ENCODE measurements at places on chromosomes 6 and 20.

GRCh38 chr6:109008054-109008453 is 86.6 kb downstream of the SESN1 start:
- DNase-seq = no peak

DNA sequence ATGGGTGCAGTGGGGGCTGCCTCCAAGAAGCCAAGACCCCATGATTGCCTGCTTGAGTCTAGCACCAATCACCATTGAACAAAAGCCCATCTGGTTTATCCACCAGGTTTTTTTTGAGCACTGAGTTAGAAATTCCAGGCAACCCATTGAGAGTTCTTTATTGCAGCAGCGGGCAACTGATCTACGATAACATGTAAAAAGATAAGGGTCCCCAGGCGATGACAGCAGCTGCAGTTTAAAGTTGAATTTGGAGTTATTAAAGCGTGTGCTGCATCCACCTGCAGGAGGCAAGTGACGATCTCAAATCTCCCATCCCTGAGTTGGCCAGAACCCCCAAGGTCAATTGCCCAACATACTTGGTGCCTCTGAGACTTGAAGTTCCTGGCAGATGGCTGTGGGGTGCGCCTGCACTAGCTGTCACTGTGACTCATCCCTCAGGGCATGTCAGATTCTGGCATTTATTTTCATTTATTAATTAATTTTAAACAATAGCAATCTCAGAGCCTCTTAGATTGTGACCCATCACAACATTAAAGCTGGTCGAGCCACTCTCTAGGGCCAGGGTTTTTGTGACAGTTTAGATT is 290.4 kb upstream of the SULF2 start:
- no peak for DNase-seq

GRCh38 chr6:45082091-45082490 is 246.0 kb upstream of the RUNX2 start:
- DNase-seq = no peak

GRCh38 chr20:24742436-24742835 is 206.6 kb upstream of the CST7 start:
- no peak for DNase-seq

DNA sequence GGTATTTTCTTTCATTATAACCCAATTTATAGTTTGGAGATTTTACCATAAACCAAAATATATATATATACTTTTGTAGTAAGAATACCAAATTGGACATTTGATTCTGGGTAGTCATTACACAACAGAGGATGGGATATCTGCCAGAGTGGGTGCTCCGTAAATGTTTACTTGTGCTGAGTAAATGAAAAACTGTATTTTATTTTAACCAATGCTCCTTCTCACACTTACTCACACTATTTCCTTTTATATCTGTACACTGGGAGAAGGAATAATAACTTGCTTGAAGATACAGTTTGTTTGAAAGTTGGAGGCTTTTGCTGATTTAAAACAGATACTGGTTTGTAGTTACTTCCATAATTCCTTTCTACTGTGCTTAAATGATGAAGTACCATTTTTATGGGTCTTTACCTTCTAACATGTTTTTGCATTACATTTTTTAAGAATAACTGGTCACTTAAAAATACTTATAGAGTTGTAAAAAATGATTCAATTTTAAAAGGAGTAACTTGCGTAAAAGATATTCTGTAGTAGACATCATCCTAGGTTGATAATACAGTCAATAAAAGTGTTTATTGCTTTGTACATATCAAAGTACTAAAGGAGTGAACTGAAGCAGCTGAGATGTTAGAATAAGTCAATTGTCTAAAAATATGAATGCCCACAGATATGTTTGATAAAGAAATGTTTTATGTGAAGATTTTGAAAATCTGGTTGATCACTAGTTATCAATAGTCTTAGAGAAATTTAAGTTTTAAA is 411.7 kb downstream of the UTRN start:
- DNase-seq = no peak

- DNase-seq = peak; percentile 23
Observed at GRCh38 chr6:26439151-26440125, 866 bp upstream of the BTN3A3 start.

DNA sequence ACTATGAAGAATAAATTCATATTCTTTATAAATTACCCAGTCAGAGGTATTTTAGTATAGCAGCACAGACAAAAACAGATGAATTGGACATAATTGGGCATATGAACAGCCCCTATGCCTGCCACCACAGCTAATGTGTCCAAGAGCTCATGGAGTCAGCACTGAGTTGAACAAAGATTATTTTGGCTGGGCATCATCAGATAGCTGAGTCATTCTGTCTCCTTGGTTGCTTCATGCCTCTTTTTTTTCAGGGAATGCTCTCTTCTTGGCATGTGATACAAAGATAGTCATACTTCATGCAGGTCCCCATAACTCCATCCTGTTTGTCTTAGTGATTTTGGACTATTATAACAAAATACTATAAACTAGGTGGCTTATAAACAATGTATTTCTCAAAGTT is 275.6 kb downstream of the TENT5A start:
- DNase-seq = no peak

DNA sequence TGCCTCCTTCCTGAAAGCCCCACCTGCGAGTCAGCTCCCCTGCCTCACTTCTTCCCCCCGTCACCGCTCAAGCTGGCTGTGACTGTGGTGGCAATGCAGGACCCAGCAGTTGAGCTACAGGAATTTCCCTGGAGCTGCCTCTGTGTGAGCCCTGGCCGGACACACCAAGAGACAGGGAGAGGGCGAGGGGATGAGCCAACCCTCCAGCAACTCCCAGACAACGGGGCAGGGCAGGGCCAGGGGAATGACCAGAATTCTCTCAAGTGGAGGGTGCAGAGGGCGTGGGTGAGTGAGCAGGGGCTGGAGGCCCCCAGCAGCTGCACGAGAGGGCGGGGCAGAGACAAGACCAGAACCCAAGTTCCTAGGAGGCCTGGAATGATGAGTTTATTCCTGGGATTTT is 4.9 kb upstream of the ARFGAP1 start:
- DNase-seq = no peak

- peak; percentile 39 for DNase-seq
Observed at GRCh38 chr20:37345339-37346235, at the start of gene SRC. Gene SRC, plus strand, starts transcription at chr20:37346140. Its CDS starts 38,014 bp downstream, at chr20:37384154.

GRCh38 chr6:122995921-122996793 is at the start of gene CLVS2:
Gene CLVS2, plus strand, starts transcription at chr6:122996235. Its CDS starts 1,543 bp downstream, at chr6:122997778.
- DNase-seq = no peak

DNA sequence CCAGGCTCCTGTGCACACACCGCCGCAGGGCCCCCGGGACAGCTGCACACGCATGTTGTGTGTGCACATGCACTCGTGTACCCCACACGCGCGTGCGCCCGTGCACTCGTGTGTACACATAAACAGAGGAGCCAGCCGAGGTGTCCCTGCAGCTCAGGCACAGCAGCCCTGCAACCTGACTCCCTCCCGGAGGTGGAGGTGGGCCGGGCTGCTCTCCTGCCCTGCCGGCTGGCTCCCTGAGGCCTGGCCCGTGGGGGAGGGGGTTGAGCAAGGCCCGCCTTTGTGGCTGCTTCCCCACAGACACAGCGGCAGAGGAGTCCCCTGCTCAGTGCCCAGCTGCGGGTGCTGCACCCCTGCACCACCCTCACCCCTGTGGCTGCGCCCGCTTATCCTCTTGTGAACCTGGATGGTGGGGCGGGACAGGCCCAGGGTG is 624 bp downstream of the RBBP8NL start:
- no peak for DNase-seq

DNA sequence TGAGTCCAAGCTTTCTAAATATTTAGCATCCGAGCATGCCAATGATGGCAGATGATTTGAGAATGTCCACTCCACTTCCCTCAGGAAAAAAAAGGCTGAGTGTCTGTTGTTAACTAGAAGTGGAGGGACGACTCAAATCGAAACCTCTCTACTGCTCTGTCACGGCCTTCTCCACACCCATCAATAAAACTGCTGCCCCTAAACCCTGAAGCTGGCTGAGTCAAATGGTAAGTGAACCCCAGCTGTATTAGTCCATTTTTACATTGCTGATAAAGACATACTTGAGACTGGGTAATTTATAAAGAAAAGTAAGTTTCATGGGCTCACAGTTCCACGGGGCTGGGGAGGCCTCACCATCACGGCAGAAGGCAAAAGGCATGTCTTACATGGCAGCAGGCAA is 707.0 kb downstream of the QKI start:
- DNase-seq = no peak

DNA sequence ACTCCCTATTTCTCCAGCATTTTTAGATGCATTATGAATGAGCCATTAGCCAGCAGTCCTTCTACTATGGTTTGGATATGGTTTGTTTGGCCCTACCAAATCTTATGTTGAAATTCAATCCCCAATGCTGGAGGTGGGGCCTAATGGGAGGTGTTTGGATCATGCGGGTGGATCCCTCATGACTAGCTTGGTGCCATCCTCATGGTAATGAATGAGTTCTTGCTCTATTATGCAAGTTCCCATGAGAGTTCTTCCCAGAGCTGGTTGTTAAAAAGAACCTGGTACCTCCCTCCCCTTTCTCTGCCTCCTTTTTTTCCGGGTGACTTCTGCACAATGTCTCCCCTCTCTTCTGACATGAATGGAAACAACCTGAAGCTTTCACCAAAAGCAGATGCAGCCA is 6.2 kb upstream of the CGA start:
- DNase-seq = no peak

DNA sequence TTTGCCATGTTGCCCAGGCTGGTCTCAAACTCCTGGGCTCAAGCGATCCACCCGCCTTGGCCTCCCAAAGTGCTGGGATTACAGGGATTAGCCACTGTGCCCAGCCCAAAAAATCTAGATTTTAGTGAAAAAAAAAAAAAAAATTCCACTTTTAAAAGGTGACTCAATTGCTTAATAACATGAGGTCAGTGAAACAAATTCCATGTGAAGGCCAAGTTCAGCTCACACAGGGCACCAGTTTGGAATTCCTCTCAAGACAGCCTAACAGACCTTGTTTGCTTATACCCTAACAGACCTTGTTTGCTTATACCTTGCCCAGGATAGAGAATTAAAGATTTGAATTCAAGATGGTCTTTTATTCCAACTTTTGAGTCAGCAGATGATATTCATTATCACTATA is 5.1 kb downstream of the RRBP1 start:
- no peak for DNase-seq

DNA sequence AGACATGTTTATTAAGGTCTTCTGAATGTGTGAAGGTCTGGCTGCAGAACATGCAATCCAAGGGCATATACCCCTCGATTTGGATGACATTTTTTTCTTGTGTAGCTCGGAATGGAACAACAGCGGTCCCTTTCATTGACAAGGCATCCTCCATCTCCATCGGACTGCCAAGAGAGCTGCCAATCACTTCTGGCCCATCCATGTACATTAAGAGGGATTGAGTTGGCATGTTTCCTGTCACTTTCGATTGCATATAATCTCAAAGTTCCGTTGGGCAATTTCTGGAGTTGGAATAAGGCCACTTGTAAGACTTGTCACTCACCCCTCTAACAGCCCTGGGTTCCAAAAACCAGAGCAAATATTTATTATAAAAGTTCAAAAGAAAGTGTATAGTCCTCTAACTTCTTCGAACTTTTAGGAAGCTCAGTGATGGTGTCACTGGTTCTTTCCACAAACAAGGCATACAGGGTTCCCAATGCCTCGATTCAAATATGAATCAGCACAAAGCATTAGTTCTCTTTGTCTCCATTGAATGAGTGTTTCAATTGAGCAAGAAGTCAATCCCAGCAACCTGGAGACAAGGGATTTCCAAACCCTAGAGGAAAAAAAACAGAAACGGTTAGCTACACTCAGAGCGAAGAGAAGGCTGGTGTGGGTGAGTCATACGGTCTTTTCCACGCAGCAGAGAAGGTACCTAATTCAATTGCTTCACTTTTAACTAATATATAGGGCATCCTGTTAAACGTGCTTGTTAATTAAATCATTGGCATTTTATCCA is 10.9 kb downstream of the ZNF217 start:
- no peak for DNase-seq

GRCh38 chr6:42259841-42260395 is 42.3 kb upstream of the MRPS10 start:
- no peak for DNase-seq

- DNase-seq = no peak
Observed at GRCh38 chr6:18720075-18720474, 332.9 kb downstream of the RNF144B start.

DNA sequence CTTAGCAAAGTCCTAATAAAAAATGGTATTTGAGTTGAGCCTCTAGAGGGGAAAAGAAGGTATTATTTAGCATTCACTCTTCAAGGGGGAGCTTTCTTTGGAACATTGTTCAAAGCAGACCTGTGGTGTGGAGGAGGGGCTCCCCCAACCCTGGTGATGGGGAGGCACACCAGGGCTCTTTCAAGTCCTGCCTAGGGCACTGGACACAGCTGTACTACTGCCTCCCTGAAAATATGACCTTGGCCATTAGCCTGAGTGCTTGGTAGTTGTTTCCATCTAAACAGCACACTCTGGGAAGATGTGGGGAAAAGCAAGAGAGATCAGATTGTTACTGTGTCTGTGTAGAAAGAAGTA is 215.1 kb upstream of the CNR1 start:
- DNase-seq = no peak

DNA sequence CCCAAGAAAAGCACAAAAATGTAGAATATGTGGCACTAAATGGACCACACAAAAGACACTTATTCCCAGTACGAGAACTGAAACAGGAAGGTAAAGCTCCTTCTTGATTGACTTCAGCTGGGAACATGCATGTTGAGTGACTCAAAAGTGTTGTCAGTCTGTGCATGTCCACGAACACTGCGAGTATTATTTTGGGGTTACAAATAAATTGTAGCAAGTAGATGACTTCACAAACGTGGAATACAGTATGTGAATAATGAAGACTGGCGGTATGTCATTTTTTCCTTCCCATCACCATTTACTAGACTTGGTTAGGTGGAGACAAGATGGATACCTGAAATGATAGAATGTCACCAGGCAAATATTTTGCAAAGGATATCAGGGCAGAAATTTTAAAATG is 45.4 kb downstream of the L3MBTL3 start:
- DNase-seq = no peak

DNA sequence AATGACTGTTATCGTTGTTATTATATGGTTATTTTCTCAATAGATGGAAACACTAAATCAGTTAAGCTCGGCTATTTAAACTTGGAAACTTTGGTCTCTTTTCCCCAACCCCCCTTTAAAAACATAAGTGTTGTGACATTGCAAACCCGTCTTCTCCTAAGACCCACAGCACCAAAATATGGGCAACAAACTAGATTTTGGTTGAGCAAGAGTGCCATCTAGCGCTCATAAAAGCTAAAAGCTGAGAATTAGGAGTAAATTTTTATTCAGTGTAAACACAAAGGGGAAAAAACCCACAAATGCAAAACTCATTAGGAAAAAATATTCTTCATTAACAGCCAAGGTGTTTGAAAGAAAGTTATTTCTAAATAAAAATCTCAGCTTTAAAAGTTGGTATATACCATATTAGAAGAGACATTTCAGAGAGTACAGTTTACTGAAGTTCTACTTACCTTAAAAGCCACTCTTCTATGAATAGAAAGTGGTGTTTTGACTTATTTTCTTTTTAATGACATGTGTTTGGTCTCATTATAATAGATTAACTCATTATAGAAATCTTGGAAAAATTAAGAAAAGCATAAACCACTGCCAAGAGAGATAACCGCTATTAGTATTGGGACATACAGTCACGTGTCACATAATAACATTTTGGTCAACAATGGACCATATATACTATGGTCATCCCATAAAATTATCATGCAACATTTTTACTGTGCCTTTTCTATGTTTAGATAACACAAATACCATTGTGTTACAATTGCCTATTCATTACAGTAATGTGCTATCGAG is 21.1 kb downstream of the SESN1 start:
- peak; percentile 68 for DNase-seq

GRCh38 chr6:6331393-6331792 is 10.9 kb upstream of the F13A1 start:
- DNase-seq = no peak

GRCh38 chr20:47013606-47014005 is 119.0 kb downstream of the EYA2 start:
- no peak for DNase-seq
